ENCODE measurements at places on chromosomes 5 and 9.

DNA sequence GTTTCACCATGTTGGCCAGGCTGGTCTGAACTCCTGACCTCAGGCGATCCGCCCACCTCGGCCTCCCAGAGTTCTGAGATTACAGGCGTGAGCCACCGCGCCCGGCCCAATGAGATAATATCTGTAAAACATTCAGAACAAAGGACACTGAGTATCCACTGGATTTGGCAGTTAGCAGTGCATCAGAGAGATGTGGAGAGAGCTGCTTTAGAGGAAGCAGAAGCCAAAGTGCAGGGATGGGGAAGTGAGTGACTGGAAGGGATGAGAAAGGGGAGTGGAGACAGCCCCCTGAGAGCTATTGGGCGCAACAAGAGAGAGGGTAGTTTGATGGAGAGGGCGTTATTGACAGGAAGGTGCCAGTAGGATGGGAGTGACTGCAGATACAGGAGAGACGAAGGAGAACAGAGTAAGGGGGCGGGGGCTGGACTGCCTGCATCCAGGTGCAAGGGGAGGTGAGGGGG is 157.5 kb upstream of the SHB start:
- DNase-seq = no peak
- H3K36me3 ChIP-seq = no peaks in the 10 kb centered on the region
- H3K4me1 ChIP-seq = peaks cover 4% of the 10 kb centered on the region
- H3K27ac ChIP-seq = no peak overlapping the region
- H3K4me3 ChIP-seq = no peak overlapping the region

DNA sequence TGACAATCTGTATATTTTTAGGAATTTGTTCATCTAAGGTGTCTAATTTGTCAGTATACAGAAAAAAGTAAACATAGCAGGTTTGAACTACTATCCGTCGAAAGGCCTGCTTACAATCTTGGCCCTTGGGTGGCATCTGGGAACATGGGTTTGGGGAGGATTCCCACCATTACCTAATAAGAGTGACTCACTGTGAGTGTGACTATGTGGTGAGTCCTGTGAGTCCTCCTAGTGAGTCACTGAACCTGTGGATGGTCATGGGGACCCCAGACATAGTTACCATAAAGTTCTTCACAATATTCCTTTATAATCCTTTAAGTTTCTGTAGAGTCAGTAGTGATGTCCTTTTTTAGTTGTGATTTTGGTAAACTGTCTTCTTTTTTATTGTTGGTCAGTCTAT is 37.0 kb downstream of the RNF130 start:
- H3K4me3 ChIP-seq = no peak overlapping the region
- no peaks in the 10 kb centered on the region for H3K27me3 ChIP-seq
- peaks cover 10% of the 10 kb centered on the region for H3K36me3 ChIP-seq
- DNase-seq = no peak

DNA sequence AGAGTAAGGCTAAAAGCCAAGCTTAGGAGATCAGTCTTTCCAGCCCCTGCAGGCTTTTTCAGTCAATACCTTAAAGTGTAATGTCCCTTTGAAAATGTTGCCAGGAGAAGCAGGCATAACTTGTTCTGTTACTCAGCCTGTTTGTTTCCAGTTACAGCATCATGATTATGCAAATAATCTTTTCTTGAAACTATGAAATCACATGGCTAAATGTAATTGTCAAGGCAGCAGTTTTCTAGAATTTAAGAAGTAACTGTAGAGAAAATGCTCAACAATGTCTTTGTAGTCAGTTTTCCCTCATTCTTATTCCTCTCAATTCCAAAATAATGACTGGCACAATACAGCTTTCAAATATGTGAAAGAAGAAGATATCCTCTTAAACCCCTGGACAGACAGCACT is 1.9 kb upstream of the GPR107 start:
- H3K27ac ChIP-seq = no peak overlapping the region
- H3K4me3 ChIP-seq = no peak overlapping the region
- DNase-seq = no peak
- peaks cover 12% of the 10 kb centered on the region for H3K4me1 ChIP-seq
- H3K27me3 ChIP-seq = no peaks in the 10 kb centered on the region

GRCh38 chr5:34041247-34041972 is 1.6 kb downstream of the C1QTNF3 start:
- no peak overlapping the region for H3K27ac ChIP-seq
- peaks cover 7% of the 10 kb centered on the region for H3K4me1 ChIP-seq

GRCh38 chr9:113593682-113594281 is 130.3 kb downstream of the RGS3 start:
- peaks cover 23% of the 10 kb centered on the region for H3K36me3 ChIP-seq
- peak overlapping the region; percentile 11 for H3K27ac ChIP-seq
- peak; percentile 93 for DNase-seq
- peak overlapping the region; percentile 33 for H3K4me3 ChIP-seq
- peaks cover 5% of the 10 kb centered on the region for H3K4me1 ChIP-seq

- DNase-seq = no peak
- no peaks in the 10 kb centered on the region for H3K27me3 ChIP-seq
- no peaks in the 10 kb centered on the region for H3K4me1 ChIP-seq
- no peak overlapping the region for H3K4me3 ChIP-seq
- H3K36me3 ChIP-seq = no peaks in the 10 kb centered on the region
These were observed 33.2 kb upstream of the SNX2 start for GRCh38 chr5:122741681-122742080.

- no peak for DNase-seq
- no peak overlapping the region for H3K4me3 ChIP-seq
- H3K4me1 ChIP-seq = no peaks in the 10 kb centered on the region
- H3K36me3 ChIP-seq = no peaks in the 10 kb centered on the region
- H3K27me3 ChIP-seq = no peaks in the 10 kb centered on the region
These were observed 27.7 kb upstream of the GFPT2 start for GRCh38 chr5:180380856-180381255.

DNA sequence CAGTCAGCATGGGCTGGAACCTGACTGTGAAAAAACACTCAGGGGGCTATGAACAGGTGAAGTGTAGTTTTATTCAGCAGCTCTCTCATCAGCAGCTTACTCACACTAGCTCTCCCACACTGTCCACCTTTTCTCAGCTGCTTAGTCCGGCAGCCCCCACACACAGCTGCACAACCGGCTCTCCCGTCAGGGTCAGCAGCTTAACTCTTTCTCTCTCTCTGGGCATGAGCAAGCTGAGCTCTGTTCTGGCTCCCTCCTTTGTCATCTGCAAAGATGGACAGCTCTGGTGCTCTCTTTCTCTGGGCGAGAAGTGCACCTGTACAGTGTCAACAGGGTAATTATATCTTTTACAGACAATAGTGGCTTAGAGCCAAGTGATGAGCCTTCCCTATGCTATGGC is 8.2 kb downstream of the DMAC1 start:
- no peaks in the 10 kb centered on the region for H3K4me1 ChIP-seq
- H3K27ac ChIP-seq = no peak overlapping the region
- peaks cover 21% of the 10 kb centered on the region for H3K36me3 ChIP-seq
- no peak for DNase-seq

GRCh38 chr5:100434815-100435214 is 100.4 kb upstream of the FAM174A start:
- no peaks in the 10 kb centered on the region for H3K27me3 ChIP-seq
- no peaks in the 10 kb centered on the region for H3K4me1 ChIP-seq
- no peaks in the 10 kb centered on the region for H3K36me3 ChIP-seq
- DNase-seq = no peak

DNA sequence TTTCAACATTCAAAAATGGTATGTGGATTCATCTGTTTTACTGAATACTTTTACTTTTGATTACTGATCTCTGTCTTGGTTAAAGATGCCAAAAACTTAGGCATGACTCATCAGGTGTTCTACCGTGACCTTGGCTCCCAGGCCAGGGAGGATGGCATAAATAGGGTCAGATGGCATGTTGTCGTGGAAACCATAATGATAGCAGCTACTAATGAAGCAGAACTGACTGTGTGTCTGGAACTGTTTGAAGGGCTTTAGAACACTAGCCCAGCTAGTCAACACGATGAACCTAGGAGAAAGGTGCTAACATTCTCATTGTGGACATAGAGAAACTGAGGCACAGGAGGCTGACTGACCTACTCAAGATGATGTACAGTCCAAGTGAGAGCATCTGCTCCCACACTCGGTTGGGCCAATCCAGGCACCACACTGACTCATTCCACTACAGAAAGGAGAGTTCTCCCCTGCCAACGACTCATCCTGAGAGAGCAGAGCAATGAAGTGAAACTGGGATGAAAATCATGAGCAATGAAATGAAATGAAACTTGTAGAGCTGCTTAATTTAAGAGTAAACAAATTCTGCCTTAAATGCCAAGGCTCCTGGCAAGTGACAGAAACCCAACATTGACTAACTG is 116.0 kb downstream of the TENT4A start:
- no peaks in the 10 kb centered on the region for H3K4me1 ChIP-seq
- no peak overlapping the region for H3K27ac ChIP-seq
- DNase-seq = no peak
- H3K36me3 ChIP-seq = no peaks in the 10 kb centered on the region

DNA sequence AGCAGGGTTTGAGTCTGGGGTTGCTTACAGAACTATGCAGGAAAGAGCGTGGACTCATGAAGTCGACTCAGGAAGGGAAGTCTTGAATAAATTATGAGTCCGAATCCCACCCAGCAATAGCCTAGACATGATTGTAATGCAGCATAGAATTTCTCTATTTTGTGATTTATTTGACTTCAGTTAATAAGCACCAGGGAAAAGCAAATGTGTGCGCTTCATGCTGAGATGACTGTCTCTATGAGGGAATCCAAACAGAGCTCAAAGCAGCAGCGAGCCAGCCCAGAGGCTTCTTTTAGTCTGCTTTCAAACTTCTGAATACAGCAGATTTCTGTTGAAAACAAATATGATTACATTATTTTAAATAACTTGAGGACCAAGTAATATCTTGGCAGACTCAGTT is 188.0 kb downstream of the SEMA6A start:
- no peak overlapping the region for H3K27ac ChIP-seq
- H3K27me3 ChIP-seq = no peaks in the 10 kb centered on the region
- no peak for DNase-seq

DNA sequence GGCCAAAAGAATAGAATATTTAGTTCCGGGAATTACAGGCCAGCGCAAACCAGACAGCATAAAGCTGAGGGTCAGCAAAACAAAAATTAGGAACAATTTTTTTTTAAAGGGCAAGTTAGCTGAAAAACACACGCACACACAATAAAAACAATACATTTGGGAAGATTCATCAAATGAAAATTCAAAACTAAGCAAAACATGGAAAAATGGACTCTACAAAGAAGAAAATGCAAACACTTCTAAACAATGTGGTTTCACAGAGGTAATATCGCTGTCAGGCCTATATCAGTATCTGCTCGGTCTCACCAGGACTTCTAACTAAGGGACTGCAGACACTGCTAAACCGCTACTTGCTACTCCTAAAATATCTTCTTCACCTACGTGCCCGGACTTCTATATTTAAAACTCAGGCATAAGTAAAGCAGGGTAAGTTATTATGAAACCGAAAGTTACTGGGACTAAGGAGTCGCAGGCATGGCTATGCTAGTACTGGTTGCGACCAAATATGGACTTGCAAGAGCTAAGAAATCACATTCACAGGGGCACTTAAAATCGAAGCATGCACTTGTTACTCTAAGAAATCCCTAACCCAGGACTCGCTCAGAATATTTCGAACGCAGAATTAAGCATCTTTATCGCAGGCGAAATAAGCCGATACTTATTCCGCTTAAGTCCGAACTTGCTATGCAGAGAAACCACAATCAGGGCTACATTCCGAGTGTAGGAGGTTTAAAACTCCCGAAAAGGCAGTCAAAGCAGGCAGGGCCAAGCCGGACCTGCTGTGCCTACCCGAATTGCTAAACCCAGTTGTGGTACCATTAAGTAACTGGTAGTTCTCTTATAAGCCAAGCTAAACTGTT is 2.3 kb downstream of the ANXA2R start:
- H3K27me3 ChIP-seq = no peaks in the 10 kb centered on the region
- H3K27ac ChIP-seq = no peak overlapping the region
- H3K4me1 ChIP-seq = peaks cover 8% of the 10 kb centered on the region
- no peak overlapping the region for H3K4me3 ChIP-seq
- DNase-seq = no peak

DNA sequence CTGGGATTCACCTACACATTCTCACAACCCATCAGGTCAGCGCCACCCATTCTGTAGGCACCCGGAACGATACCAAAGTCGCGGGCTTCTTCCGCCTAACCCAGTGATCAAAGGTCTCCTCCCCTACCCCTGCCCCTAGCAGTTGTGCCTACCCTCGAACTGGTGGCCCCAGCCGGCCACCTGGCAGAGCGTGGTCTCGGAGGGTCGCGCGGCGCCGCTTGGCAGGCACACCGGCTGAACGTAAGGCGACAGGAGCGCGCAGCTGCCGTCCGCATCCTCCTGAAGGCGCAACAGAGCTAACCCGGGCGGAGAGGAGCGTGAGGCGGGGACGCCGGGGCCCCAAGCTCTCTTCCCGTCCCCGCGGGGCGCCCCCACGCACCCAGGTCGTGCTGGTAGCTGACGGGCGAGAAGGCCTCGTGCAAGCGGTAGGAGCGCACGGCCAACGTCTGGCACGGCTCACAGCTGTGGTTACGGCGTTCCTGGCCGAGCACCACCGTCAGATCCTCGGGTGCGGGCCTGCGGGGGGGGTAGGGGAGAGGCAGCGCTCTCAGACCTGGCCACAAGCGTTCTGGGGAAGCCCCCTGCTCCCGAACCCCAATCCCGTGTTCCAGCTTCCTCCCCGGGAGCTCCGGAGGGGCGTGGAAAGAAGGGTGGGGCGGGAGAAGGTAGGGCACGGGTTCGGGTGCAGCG is 2.8 kb upstream of the PFN3 start:
- no peaks in the 10 kb centered on the region for H3K27me3 ChIP-seq
- no peaks in the 10 kb centered on the region for H3K36me3 ChIP-seq
- peaks cover 5% of the 10 kb centered on the region for H3K4me1 ChIP-seq
- peak overlapping the region; percentile 45 for H3K4me3 ChIP-seq

- H3K27ac ChIP-seq = peak overlapping the region; percentile 83
- no peaks in the 10 kb centered on the region for H3K36me3 ChIP-seq
- H3K4me3 ChIP-seq = no peak overlapping the region
- H3K27me3 ChIP-seq = no peaks in the 10 kb centered on the region
- no peak for DNase-seq
These were observed 250.2 kb upstream of the PTGER4 start for GRCh38 chr5:40429258-40430100.

- no peak overlapping the region for H3K27ac ChIP-seq
- no peaks in the 10 kb centered on the region for H3K4me1 ChIP-seq
- no peak for DNase-seq
- H3K36me3 ChIP-seq = no peaks in the 10 kb centered on the region
- H3K27me3 ChIP-seq = no peaks in the 10 kb centered on the region
These were observed 5.7 kb downstream of the NIPSNAP3B start for GRCh38 chr9:104769655-104770054.

- H3K4me1 ChIP-seq = peaks cover 5% of the 10 kb centered on the region
- no peak overlapping the region for H3K27ac ChIP-seq
- H3K4me3 ChIP-seq = no peak overlapping the region
- peaks cover 22% of the 10 kb centered on the region for H3K36me3 ChIP-seq
- no peak for DNase-seq
- H3K27me3 ChIP-seq = no peaks in the 10 kb centered on the region
These were observed 17.2 kb downstream of the KDM3B start for GRCh38 chr5:138369706-138370105.

- no peak for DNase-seq
- H3K27me3 ChIP-seq = peaks cover 10% of the 10 kb centered on the region
- H3K4me3 ChIP-seq = no peak overlapping the region
- H3K36me3 ChIP-seq = no peaks in the 10 kb centered on the region
- H3K4me1 ChIP-seq = no peaks in the 10 kb centered on the region
- no peak overlapping the region for H3K27ac ChIP-seq
These were observed 15.0 kb upstream of the ITGA1 start for GRCh38 chr5:52772668-52773067.

GRCh38 chr5:18807256-18808149 is 1173.2 kb downstream of the TAF11L14 start:
- H3K27ac ChIP-seq = no peak overlapping the region
- no peak overlapping the region for H3K4me3 ChIP-seq
- no peaks in the 10 kb centered on the region for H3K27me3 ChIP-seq
- DNase-seq = no peak
- peaks cover 4% of the 10 kb centered on the region for H3K4me1 ChIP-seq
